EH (cell line): ENCODE measurements at places on chromosomes 3 and 15.
A peak's percentile ranks its signal among the peaks of the same experiment; 100 is the strongest.

GRCh38 chr3:184316792-184317191 is 2.4 kb downstream of the EIF4G1 start:
- no peak for DNase-seq

DNA sequence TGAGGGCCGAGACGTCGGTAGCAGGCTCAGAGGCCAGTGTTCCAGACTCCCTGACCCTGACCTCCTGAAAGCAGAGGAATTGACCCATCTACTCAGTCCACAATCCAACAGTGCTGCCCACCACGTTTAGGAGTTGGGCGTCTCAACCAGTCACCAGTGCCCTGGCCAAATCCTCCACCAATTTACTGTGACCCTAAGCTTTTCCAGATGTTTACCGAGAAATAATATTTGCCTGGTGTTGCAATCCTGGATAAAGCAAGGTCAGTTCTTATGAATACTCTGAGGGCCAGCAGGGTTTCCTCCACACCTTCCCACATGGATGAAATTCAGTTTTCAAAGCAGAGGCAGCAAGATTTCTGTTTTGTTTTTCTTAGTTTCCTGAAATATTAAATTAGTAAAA is 7.5 kb upstream of the APOD start:
- DNase-seq = no peak

GRCh38 chr3:61961900-61962299 is 400.5 kb downstream of the PTPRG start:
- DNase-seq = no peak

- no peak for DNase-seq
Observed at GRCh38 chr15:35071106-35071505, 14.0 kb downstream of the NANOGP8 start.

DNA sequence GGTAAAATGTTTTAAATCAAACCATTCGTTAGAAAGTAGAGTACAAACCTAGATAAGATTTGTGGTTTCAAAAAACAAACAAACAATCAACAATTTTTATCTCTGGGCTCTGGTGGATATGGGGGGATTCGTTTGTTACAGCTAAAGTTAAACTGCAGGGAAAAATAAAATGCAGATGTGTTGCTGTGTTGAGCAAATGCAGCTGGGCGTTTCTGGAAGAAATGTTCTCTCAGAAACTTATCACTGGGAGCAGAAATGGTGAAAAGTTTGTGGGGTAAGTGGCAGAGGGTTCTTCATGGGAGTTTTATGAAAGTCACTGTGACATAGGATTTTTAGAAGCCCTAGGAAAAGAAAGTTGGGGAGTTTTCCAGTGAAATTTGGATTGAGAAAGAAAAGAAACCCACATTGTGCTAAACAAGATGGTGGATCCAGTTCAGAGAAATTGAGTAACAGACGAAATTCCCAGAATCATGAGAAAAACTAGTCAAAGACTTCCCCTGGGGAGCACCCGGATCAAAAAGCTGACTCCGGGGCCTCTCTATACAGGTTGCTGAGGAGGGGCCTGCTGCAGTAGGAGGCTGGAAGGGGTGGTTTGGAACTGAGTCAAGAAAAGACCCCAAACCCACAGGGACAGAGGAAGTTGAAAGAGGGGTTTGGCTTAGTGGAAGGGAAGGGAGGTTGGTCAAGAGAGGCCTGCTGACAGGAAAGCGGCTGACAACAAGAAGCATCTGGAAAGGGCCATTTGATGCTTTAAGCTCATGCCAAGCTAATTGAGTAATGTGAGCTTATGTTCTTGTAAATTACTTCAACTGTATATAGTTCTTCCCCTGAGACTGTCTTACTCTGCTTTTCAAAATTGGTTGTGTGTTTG is 108.7 kb downstream of the RARB start:
- DNase-seq = peak; percentile 17

DNA sequence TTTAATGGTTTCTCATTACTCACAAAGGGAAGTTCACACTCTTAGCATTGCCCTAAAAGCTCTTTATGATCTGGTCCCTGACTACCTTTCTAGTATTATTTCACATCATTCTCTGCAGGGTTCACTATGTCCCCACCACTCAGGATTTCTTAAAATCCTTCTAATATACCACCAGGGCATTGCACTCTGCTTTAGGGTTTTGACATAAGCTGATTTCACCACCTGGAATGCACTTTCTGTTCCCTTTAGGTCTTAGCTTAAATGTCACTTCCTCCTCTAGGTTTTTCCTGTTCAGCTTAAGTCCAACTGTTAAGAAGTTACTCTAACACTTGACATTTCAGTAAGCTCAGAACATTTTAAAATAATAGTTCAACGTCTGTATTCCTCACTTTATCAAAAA is 81.7 kb downstream of the HCN4 start:
- DNase-seq = no peak

DNA sequence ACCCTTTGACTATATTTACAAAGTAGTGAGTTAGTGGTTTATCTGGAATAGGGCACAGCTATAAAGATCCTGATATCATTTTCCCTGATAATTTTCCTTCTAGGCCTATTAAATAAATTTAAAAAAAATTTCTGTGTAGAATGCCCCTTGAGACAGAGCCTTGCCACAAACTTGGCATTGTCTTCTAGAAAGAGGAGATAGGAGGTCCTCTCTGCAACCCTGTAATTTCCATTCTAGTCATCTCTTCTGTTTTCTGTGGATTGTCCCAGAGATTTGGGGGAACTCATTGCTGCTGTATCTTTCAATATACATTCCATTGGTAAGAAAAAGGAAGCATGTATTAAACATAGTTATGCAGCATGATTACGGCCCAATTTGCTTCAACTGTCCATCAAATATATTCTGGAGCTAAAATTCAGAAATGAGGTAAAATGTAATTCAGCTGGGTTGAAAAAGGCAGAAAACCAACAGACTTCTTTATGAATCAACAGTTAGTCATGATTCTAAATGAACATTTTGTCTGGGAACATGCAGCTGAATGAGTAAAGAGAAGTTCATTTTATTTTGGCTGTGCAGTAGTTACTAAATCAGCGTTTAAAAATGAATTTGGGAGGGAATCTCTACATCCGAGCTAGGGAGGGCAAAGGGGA is 401.1 kb downstream of the NAALADL2 start:
- DNase-seq = peak; percentile 77

- DNase-seq = no peak
Observed at GRCh38 chr3:69752241-69752640, 13.0 kb downstream of the MITF start.

- peak; percentile 22 for DNase-seq
Observed at GRCh38 chr3:162743091-162743490, 1246.5 kb downstream of the OTOL1 start.

GRCh38 chr3:137761099-137761562 is 3.0 kb upstream of the SOX14 start:
- DNase-seq = no peak

DNA sequence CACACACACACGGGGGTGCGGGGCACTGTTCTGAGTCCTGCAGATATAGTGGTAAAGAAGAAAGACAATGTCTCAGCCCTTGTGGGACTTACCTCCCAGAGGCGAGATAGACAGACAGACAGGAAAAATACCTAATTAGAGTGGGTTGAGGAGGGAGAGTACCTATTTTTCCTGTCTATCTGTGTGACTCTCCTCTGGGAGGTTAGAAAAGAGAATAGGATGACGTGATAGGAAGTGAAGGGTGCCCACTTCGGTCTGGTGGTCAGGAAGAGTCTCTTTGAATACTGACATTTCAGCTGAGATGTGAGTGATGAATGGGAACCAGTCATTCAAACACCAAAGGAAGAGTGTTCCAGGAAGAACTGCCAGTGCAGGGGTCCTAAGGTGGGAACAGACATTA is 4.1 kb upstream of the APOD start:
- no peak for DNase-seq

DNA sequence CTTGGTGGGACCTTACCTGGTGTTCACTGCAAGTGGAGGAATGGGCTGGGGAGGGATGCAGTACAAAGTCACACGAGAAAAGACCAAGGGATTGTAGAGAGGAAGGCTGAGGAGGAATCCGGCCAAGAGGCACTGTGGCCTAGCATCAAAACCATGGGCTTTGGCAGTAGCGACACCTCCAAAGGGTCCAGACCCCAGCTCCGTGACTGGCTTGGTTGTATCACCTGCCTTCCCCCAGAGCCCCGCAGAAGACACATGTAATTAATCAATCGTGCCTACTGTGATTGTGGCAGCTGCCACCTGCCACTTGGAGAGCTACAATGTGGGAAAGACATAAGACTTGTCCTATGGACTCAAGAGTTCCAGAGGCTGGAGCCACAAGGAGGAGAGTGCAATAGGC is 54.7 kb downstream of the ST8SIA2 start:
- DNase-seq = no peak

GRCh38 chr3:86257955-86258641 is 732.9 kb downstream of the VGLL3 start:
- no peak for DNase-seq

DNA sequence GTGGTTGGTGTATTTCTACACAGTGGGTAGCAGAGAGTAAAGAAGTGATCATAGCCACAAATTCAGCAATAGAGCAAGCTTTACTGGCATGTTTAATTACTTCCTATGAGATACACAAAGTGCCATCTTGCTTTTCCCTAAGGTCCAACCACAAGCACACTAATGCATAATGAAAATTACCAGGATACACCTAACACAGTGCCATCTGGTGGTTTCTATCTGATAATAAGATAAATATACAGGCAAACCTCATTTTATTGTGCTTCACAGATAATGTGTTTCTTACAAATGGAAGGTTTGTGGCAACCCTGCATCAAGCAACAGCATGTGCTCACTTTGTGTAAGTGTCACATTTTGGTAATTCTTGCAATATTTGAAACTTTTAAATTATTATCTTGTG is 223.0 kb downstream of the NSUN3 start:
- DNase-seq = no peak

DNA sequence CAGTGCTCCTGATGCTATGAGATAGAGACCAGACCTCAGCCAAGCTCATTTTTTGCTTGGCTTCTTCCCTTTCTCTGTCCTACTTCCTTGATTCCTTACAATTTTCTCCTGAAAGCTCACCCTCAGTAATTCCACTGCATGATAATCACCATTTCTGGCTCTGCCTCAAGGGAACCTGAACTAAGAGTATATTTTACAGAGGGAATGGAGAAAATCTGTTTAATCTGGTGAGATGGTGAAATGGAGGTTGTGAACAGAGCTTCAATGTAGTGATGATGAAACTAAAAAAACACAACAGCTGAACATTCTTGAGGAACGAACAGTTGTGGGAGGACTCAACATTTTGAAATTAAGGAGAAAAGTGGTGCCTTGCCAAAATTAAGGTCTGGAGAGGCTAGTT is 16.3 kb downstream of the HHLA2 start:
- peak; percentile 53 for DNase-seq

- DNase-seq = no peak
Observed at GRCh38 chr3:60696428-60697125, 554.7 kb downstream of the FHIT start.

DNA sequence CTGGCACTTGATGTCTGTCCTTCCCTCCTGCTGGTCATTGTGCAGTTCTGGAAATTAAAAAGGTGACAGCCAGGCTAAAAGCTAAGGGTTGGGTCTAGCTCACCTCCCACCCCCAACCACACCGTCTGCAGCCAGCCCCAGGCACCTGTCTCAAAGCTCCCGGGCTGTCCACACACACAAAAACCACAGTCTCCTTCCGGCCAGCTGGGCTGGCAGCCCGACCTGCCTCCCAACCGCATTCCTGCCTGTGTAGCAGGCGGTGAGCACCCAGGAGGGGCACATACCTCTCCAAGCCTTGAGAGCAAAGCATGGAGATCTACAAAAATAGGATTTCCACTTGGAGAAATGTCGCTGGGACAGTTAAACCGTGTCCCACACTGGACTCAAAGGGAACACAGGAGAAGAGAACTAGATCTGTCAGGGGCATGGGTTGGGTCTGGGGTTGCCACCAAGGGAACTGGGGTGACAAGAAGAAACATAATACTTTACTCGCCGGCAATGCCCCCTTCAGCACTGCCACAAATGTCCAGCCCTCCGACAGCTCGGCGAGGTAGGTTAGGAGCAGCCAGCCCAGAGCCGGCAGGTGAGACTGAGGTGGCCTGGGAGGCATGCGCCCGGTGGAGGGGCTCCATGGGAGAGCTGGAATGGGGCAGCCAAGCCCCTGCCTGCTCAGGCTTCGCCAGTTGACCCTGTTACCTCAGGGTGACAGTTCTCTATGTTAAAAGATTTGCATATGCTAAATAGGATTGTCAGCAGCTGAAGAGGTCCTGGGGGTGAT is 52.2 kb downstream of the EXOG start:
- DNase-seq = no peak

- DNase-seq = no peak
Observed at GRCh38 chr3:183008800-183009199, 28.5 kb upstream of the DCUN1D1 start.

GRCh38 chr3:52443791-52444687 is 864 bp downstream of the SEMA3G start:
- no peak for DNase-seq

GRCh38 chr15:70240082-70240481 is 142.4 kb upstream of the TLE3 start:
- no peak for DNase-seq
